ENCODE measurements at places on chromosomes 16 and 17. TPM values are rescaled to one million over a fixed set of nuclear protein-coding genes. Genes with fewer than 3 reads are reported as not detected.

DNA sequence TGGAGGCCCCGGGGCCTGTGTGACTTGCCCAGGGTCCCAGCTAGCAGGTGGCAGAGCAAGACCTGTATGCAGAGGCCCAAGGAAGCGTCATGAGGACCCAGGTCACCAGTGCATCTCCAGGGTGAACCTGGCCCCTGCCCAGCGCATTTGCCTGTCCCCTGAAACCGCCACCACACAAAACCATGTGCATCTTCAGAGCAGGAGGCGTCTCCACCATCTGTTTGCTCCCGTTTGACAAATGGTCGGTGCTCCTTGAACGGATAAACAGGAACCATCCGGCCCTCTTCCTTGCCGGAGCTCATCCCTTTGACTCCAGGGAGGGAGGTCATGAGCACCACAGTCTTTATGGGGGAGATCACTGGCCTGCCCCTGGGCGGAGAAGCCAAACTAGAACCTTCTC, 62.5 kb downstream of the JPH3 start:
- no peak for DNase-seq

GRCh38 chr16:5206331-5206990, 108.9 kb upstream of the EEF2KMT start:
- DNase-seq: no peak

- DNase-seq: no peak
Observed at GRCh38 chr16:57060323-57061083, 31.9 kb upstream of the CPNE2 start.

GRCh38 chr17:34443619-34444469, 80.8 kb upstream of the CCL1 start:
- DNase-seq: no peak

DNA sequence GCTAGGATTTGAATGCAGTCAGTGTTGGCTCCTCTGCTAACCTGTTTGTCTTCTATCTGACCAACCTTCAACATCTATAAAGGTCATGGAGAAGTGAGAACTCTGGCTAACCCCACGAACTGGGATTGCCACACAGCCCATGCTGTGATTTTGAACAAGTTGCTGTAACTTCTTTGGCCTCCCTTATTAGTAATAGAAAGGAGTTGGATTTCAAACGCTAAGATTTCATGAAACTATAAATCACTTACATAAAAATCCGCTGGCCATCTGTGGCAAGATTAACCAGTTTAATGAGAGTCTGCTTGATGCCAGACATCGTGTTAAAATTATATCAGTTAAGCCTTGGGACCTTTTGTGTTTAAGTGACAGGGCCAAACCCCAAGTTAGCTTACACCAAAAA, 53.4 kb downstream of the HSD17B2 start:
- DNase-seq: no peak

The VTN gene
- total RNA-seq: not detected

The PDIA2 gene
- total RNA-seq: 32.3 TPM

The RAB11FIP4 gene
- total RNA-seq: 11.7 TPM
